Lung microvascular endothelial cell (primary cell): ENCODE measurements at places on chromosomes 6 and 20.

GRCh38 chr20:8527998-8528723 lies 396.1 kb downstream of the PLCB1 start:
- peak; percentile 37 for DNase-seq

DNA sequence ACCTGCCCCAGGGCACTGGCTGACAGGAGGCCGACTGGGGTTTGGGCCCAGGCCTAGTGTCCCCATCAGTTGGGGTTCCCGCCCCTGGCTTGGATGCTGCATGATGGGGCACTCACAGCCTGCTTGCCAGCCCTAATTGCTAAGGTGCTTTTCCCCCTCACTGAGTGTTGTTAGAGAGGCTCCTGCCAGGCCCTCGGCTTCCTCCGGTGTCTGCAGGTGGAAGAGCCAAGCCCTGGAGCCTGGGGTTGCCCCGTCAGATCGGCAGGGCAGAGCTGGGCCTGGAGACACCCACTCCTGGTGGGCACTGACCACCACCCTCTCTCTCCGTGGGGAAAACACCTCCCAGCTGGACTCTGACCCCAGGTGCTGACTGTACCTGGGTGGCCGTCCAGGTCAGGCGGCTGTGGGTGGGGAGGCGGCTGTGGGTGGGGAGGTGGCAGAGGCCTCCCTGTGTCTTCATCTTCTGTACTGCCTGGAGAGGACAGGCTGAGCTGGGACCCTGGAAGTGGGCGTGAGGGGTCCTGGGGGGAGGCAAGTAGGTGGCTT lies 6.0 kb upstream of the CABLES2 start:
- DNase-seq, result no peak

DNA sequence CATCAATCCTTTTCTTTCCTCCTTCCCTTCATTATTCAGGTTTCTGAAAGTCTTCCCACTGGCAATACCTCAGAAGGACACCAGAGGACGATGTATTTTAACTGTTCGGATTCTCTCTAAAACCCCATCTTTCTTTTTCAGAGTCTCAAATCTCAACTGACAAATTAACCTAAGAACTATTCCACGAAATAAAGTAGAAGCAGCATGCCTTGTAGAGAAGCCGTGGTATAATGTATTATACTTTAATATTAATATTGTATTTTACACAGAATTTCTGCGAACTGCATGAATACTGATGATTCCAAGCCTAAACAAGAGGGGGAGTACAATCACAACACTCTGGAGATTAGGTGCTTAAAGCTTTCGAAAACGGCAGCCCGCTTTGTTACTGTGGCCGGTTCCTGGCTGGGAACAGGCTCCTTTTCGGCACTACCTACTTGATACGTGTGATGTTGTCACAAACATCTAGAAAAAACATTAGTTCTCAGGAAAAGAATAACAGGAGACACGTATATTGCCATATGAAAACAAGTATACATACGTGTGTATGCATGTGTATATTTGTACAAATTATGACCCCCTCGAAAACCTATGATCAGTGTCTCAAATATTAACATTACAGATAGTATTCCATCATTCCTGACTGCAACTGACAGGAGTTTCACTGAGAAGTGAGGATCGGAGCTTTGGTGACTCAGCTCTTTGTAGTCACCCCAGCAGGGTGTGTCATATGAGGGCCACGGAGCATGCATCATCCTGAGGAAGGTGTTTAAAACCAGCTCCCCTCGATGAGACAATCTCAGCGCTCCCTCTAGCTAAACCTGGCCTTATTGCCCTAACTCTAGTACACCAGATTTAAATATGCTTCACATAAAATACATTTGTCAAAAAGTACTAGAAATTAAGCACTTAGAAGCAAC lies 319.7 kb upstream of the TCF21 start:
- peak; percentile 73 for DNase-seq

DNA sequence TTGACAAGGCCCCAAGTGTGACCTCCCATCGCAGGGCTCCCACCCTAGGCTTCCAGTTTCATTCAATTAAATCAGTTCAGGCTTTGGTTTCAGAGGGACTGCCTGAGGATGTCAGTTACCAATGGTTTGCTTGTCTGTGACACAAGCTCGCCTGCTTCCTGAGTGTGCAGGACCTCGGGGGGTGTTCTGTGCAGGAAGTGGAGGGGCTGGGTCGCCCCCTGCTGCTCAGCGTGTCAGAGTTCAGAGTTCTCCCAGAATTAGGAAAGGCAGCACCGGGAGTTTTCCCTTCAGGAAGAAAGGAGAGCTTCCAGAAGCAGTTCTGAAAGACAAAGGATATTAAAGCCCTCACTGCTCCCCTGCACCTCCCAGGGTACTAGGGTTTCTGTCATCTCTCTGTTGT lies 50.8 kb upstream of the TGM3 start:
- DNase-seq, result no peak

DNA sequence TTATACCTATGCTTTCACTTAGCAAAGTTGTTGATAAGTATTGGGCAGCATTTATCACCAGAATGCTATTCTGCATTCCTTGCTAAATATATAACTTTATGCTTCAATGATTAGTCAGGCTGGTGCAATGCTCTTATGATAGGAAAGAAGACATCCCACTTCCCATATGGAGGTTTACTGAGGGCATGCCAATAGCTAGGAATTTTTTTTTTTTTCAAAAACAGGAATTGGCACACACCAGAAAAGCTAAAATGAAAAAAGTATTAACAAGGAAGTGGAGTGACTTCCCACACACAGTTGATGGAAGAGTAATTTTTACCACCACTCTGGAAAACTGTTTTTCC lies 90.8 kb downstream of the FRK start:
- no peak for DNase-seq

DNA sequence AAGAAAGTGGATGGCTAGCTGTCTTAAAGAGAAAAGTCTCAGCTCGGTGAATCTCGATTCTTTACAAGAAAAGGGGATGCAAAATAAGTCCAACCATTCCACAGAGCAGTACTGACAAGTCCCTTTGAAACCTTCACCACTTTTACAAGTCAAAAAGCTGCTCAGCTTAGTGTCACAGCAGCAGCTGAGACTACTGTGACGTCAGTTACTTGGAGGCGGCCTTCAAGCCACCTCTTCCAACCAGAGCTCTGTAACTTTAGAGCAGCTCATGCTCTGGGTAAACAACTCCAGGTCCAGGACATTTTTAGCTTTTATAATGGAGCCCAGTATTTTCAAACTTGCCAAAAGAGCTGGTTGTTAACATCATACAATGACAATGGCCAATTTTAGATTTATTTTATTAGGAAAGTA lies at the start of gene KIAA0408:
Gene KIAA0408 (minus strand): TSS at position 159 of the 411 bp plus-strand sequence. CDS start 5,408 bp downstream, outside the sequence.
- no peak for DNase-seq

GRCh38 chr6:14681699-14682487 lies 564.0 kb upstream of the JARID2 start:
- no peak for DNase-seq

DNA sequence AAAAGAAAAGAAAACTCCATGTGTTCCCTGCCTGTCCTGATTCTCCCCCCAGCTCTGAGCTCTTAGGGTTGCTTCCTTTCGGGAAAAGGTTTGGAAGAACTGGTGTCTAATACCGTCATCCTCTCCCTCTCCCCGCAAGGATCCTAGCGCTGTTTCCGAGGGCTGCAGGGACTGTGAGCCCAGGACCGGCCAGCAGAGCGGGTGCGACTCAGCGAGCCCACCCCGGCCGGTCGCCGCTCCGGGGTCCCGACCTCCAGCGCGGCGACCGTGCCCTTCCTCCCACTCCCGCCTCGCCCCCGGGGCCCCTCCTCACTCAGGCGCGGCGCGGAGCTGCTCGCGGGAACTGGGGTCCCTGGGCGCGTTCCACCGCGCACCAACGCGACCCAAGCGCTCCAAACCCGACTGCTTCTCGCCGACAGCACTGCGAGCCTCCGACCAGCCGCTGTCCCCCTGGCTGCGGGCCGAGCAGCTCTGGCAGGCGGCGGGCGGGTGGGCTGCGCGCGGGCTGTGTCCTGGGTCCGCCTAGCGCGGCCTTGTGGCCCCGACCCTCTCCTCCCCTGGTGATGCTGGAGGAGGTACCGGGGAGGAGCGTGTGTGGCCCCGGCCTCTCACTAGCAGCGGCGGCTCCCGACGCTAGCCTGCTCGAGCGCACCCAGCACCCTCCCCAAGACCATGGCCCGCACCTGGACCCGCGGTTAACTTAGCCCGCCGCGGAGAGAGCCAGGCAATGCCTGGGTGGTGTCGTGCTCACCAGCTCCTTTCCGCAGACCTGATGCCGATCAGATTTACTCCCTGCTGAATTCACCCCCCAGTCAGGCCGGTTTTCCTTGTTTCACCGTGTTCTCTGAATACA lies at the start of gene PLA2G7:
Gene PLA2G7 (minus strand): TSS at position 509 of the 853 bp plus-strand sequence. CDS start 12,484 bp downstream, outside the sequence.
- no peak for DNase-seq

GRCh38 chr6:160253292-160253691 lies 5.3 kb downstream of the SLC22A2 start:
- no peak for DNase-seq

- peak; percentile 93 for DNase-seq
Observed at GRCh38 chr6:151005896-151006632, 140.6 kb downstream of the MTHFD1L start.

DNA sequence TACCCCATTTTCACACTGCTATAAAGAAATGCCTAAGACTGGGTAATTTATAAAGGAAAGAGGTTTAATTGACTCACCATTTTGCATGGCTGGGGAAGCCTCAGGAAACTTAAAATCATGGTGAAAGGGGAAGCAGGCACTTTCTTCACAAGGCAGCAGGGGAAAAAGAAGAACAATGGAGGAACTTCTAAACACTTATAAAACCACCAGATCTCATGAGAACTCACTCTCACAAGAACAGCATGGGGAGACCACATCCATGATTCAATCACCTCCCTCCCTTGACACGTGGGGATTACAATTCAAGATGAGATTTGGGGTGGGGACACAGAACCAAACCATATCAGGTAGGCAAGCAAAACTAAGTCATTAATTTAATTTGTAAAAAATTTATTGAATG lies 343.2 kb downstream of the FRK start:
- no peak for DNase-seq

DNA sequence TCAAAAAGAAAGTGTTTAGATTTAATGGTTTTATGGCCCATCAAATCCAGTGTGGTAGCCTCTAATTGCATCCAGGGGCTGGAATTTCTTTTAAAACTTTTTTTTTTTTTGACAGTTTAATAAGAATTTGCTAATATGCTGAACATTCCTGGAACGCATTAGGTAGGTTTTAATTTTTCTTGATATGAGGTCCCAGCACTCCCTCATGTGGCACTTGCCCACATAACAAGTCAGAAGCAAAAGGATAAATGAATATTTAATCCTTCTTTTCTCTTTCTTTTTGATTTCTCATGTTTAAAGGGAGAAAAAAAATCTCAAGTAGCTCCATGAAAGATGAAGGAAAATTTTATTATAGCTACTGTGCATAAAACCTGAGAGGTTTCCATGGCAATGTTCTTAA lies 13.5 kb downstream of the HAO1 start:
- peak; percentile 78 for DNase-seq

DNA sequence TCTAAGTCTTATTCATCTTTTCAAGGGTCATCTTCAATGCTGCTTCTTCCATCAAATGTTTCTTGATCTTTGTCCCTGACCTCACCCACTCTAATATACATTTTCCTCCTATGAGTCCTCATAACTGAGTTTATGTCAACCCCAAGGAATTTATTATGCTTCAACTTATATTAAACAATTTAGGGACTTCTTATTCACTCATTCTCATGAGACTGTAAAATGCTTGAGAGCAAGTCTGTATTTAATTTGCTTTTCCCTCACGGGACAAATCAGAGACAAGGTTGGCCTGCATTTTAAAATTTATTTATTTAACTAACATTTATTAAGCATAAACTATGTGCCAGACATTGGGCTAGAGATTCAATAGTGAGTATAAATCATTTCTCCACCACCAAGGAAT lies 312.0 kb upstream of the NT5E start:
- DNase-seq, result no peak

DNA sequence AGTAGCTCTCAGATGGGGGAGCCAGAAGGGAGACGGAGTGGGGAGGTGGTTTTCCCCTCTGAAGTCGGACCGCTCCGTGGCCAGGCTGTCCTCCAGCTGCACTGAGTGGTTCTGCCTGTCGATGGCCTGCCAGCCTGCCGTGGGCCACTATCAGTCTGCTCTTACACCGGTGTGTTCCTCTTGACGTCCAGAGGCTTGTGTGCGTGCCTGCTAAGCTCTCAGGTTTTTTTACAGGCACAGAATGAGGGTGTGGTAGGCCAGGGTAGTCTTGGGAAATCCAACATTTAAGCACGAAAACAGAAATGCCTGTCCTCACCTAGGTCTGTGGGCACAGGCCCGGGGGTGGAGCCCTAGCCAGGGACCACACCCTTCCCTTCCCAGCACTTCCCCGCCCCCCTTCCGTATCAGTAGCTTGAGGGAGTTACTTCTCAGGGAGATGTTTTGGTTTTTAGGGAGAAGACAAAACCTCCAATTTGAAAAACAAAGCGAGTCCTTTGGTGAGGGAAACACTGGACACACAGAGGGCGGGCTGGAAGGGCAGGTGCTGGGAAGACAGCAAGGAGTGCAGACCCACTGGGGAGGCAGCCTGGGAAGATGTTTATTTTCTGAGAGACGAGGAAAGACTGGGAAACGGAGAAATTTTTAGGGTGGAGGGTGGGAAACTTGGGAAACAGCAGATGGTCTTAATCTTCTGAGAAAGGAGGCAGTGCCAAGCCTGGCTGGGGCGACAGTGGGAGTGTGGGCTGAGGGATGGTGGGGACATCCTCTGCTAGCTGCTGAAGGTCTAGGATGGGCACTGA lies 106.5 kb downstream of the LY86 start:
- no peak for DNase-seq

DNA sequence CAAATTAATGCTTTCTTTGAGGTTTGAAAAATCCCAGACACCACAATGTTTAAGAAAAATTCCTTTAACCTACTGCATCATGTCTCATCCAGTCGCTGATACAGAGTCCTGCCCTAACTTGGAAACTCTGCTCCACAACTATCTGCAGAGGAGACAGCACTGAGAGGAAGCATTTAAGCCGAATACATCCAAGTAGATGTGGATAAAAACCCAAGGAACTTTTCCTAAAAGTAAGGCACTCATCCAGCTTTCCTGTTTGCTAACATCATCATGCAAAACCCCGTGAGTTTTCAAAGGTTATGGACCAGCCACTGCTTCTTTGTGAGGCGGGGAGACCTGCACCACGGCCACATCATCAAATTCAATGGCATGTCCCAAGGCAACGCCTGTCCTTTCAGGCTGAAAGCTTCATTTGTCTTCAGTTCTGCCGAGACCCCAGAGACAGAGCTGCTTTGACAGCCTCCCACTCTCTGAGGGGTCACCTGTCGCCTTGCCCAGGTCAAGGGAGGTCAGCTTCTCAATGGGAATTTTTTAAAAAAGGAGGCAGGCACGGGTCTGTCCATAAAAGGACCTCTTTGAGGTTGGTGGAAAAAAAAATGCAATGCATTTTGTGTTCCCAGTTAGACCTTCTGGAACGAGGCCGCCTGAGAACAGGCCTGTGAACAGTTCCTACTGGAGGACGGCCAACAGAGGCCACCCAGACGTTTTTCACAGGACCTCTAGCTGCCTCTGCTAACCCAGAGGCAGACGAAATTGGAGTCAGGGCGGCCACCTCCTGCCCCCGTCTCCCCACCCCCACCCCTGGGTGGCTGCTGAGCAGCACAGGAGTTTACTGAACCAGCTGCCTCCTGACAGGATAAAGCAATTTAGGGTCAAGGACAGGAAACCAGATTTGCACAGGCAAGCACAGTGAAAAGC lies 142.5 kb upstream of the HDDC2 start:
- no peak for DNase-seq
